ENCODE measurements at places on chromosomes 2 and 18.

DNA sequence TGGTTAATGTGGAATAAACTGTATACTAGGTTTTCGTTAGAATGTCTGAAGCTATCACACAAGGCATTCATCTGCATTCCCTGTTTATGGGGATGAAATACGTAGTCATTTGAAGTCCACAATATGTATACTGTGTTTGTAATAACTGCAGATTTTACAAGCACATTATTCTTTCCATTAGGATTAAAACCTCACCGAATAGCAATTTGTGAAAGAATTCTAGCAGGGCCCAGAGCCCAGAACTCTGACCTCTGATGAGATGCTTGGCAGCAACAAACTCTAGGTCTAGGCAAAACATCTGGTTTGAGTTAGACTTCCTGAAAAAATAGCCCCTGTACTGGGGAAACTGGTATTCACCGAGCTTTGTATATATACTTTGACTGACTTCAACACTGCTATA is 158.2 kb downstream of the SRBD1 start:
- peak; percentile 83 for DNase-seq

- no peak for DNase-seq
Measured at GRCh38 chr2:132730611-132731010, 60.6 kb upstream of the LYPD1 start.

- no peak for DNase-seq
Measured at GRCh38 chr2:231036131-231036530, 1.2 kb upstream of the C2orf72 start.

GRCh38 chr2:26561376-26561775 is 79.8 kb downstream of the CIB4 start:
- no peak for DNase-seq

DNA sequence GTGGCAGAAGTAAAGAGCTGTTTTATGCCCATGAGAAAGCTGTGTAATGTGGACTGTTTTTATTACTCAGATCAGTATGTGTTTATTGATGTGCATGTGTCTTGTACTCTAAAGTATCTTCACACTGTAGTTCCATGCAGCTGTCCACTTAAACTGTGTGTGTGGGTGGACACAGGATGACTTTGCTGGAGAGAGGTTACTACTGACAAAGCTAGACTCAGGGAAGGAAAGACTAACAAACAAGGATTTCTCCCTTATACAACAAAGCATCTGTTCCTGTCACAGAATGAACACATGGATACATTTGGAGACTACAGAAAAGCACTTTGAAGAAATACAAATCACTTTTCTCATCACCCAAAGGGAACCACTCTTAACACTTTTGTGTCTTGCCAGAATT is 10.0 kb downstream of the FHOD3 start:
- DNase-seq = no peak

GRCh38 chr2:26330114-26330549 is 15.8 kb upstream of the SELENOI start:
- peak; percentile 93 for DNase-seq

DNA sequence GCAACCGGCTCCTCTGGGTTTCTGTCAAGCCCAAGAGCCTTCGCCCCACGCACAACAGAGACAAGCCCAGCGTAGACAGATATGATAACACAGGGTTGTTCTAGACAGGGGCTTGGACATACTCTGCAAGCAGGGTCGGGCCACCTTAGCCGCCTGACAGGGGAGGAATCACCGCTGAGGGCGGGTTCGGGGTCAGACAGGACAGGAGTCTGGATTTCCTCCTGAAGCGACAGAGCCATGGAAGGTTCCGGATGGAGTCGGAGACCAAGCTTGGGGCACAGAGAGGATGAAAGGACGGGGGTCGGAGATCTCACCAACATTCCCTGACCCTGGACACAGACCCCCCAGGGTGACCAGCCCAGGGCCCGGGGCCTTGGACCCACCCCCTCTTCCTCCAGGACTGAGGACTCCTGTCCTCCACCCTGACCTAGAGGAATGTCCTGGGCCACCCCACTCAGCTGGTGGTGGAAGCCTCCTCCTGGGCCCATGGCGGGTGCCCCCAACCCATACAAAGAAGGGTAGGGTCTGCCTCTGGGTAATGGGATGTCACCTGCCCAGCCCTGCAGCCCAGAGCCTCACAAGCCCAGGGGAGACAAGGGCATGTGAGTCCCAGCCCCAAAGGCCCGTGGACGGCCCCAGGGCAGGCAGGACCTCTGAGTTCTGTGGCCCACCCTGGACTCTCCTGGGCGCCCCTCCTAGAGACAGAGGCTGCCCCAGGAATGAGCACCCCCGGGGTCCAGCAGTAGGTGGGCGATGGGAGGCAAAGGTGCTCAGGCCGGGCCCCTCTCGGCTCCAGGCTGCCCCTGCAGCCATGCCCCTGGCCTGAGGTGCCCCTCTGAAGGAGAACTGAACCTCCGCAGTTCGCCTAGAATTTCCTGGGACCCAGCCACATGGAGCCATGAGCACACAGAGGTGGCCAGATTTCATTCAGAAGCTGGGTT is 44.1 kb upstream of the GPC1 start:
- no peak for DNase-seq

GRCh38 chr2:23008440-23008839 is 376.5 kb upstream of the KLHL29 start:
- DNase-seq = no peak

- no peak for DNase-seq
Measured at GRCh38 chr18:9095297-9096006, 7.0 kb upstream of the NDUFV2 start.

DNA sequence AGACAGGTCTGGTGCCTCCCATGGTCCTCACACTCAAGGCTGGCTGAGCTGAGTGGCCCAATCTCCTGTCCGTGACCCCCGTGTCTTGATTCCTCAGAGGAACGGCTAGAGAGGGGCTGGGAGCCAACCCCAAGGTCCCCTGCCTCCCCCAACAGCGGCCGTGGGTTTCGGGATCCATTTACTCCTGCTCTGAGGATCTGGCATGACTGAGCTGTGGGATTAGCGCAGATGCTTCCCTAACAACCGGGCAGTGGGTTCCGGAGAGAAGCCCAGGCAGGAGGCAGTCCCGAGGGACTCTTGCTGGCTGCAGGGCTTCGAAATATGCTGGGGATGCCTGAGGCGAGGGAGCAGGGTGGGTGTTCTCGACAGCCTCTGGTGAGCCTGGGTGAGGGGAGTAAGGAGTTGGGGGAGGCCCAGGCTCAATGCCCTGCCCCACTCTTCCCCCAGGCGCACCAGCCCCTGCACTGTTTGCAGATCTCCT is 18.9 kb downstream of the GPR35 start:
- no peak for DNase-seq

- DNase-seq = no peak
Measured at GRCh38 chr2:101400048-101400447, 12.7 kb upstream of the CREG2 start.

DNA sequence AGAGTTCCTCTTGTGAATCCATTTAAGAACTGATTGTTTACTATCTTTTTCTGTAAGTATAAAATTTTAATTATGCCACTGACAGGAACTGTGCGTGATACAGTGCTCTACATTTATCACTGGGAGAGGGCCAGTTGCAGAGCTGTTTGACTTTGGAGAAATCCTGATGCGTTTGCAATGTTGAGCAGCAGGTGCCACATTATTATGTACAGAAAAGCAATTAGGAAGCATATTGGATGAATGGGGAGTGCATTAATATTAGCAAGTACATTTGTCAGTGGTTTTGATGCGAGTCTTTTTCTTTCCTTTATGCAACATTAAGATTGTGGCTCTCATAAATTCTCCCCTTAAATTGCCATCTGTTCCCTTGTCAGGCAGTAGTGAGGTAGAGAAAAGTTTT is 302.3 kb upstream of the FANCL start:
- no peak for DNase-seq

DNA sequence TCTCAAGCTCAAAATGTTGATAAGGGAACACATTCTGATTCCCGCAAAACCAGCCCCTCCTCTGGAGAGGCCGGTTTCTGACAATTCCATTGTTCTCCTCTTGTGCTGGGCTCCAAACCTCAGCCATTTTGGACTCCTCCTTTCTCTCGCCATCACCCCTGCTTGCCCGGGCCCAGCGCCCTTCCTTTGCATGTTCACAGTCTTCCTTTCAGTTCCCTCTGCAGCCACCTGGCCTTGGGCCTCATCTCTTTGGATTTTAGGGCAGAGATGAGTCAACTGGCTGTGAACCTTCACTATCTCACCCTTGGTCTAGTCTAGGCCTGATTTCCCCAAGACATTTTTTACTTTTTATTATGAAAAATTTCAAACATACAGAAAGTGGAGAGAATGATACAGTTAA is 155.9 kb upstream of the MAP3K20 start:
- no peak for DNase-seq

- no peak for DNase-seq
Measured at GRCh38 chr2:226300196-226300886, 499.3 kb downstream of the IRS1 start.

GRCh38 chr2:88865801-88866371 is 174.4 kb downstream of the RPIA start:
- no peak for DNase-seq

- no peak for DNase-seq
Measured at GRCh38 chr18:65372904-65373303, 377.9 kb upstream of the CDH7 start.

DNA sequence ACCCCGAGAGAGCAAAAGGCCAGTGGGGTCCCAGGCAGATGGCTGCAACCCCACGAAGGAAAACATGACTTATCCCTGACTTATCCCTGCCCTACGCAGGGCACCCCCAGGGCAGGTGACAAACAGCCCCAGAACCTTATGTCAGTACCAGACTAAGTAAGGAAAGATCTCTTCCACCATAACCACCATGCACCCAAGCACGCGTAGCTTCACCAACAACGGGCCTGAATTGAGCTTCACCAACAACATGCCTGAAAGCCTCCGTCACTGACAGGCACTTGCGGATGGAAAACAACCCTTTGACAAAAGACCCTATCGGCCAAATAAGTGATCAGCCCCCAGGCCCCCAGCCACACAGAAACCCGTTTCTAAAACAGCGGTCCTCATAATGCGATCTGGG is 34.1 kb downstream of the HDAC4 start:
- DNase-seq = no peak

GRCh38 chr2:232890536-232890895 is 20.5 kb downstream of the SNORC start:
- no peak for DNase-seq

Data from GM04504 (cell line).